ENCODE measurements at places on chromosomes 6 and 20.

GRCh38 chr6:39688494-39688893, 36.7 kb downstream of the KIF6 start:
- peak; percentile 84 for DNase-seq

DNA sequence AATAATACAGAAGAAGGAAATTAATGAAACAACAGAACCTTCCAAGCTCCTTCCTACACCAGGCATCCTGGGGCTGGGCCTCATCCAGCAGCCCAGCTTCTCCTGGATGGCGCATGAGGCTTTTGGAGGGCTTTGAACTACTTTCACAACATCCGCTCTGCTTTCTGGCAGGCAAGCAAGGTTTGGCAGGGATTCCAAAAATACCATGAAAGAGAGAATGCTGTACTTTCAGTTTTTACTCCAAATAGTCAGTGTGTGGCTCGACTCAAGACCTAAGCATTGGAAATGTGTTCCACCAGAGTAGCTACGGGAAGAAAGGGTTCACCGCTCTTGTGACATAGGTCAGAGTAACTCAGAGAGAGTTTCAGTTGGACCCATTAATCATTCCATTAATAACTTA, 125.4 kb downstream of the OPRM1 start:
- peak; percentile 87 for DNase-seq

DNA sequence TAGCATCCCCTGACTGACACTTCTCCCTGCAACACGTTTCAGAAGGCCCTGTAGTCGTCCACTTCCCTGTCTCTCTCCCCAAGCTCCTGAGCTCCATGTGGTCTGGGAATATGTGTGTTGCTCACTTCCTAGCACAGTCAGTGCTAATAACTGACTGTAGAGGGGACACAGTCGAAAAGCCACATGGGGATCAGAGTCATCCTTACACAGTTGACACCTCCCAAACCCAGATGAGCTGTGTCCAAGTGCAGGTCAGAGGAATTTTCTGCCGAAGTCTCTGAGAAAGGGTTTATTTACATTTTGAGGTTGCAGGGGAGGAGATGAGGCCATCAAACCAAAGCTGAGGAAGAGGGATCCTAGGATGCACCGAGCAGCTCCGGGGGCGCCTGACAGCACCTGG, 3.5 kb upstream of the ADAM33 start:
- no peak for DNase-seq

- peak; percentile 83 for DNase-seq
These were observed 396.1 kb downstream of the PLCB1 start for GRCh38 chr20:8527998-8528723.

- DNase-seq, result no peak
These were observed 850.0 kb downstream of the DHX35 start for GRCh38 chr20:39812116-39812515.

DNA sequence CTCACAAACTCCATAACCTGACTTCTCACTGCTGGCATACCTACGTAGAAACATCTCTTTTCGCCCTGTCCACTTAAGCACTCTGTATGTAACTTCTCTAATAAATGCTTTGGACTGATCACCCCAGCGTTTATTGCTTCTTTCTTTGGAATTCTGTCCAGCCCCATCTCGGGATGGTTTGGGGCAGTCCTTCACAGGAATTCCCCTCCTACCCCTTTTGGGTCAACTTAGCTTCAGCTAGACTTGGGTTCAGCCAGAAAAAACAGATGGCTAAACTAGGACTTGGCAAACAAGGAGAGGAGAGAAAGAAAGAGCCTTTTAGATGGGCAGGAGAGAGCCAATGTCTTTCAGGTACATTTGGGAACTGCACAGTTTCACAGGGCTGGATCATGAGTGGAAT, 3.9 kb upstream of the LTV1 start:
- DNase-seq, result no peak

GRCh38 chr6:118934461-118935330, at the start of gene MCM9:
Gene MCM9, minus strand, starts transcription at chr6:118935159. Its CDS starts 3,436 bp downstream, at chr6:118931723.
- DNase-seq, result peak; percentile 87
